ENCODE measurements at places on chromosomes 7 and 10.

DNA sequence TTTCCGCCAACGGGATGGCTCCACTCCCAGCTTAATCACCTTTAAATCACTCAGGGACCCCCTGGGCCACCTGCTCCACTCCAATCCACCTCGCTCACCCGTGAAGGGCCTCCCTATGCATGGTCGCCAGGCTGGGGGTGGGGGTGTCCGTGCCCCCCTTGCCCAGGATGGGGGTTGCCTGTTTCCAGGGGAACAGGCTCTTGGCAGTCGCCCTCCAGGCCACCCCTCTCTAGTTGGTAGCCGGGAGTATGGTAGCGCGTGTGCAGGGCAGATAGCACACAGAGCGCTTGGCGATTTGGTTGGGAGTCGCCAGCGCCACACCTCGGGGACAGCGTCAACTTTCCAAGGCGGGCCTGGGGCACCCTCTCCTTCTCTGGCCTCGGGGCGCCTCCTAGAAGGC is 134.9 kb upstream of the ZNF92 start:
- DNase-seq = no peak

- no peak for DNase-seq
Measured at GRCh38 chr7:44767912-44768627, 19.4 kb downstream of the ZMIZ2 start.

DNA sequence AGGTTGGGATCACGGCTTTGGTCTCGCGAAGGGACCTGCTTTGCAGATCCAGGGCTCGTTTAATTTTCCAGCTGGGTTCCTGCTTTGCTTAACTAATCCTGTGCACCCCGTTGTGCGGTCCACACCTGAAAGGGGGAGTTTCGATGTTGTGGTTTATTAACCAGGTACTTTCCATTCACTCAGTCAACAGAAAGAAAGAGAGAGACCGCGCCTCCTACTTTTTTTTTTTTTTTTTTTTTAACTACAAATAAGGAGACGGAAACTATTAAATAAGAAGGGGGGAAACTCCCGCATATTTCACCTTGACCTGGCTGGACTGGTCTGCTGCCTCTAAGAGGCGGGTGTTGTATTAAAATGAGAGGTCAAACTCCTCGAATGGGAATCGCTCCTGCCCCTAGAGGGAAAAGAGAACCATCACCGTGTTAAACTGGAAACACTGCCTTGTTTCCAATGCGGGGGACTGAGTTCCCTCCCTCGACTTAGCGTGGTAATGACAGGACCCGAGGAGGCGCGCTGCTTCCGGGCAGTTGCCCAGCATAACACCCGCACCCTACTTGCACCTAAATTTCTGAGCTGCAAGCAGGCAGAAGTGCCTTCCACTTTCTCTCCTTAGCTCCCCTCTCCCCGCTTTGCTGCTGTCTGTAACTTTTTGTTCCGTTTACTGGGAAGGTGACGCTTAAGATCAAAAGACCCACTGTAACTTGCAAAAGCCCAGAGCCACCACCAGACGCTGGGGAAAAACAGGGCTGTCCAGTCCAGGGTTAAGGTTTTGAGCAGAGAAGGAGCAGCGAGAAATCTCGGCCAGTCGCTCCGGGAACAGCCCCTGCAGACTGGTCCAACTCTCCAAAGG is 1.1 kb upstream of the ITGB8 start:
- DNase-seq = peak; percentile 81

DNA sequence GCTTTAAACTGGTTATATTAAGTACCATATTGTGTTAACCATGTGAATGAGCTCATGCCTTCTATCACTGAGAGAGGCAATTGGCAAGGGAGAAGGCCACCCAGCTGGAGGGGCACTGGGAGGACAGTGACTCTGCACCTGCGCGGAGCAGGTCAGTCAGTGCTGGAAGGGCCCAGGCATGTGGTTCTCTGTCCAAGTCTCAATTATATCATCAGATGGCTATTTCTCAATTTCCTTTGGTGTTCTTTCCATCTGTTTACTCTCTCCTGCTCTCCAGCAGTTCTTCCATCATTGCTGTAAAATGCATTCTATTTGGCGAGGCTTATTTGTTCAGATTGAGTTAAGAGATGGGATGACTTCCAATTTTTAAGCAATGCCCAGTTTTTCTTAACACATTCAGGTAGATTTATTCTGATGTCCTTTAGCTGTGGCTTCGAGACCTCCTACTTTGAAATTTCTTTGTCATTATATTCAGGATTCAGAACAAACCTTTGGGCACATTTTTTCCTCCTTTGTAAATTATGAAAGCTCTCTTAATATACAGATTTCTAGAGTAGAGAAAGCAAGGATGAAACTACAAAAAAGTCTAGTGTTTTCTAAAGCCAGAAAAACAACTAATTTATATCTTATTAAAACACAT is 159.3 kb downstream of the BMPER start:
- no peak for DNase-seq

DNA sequence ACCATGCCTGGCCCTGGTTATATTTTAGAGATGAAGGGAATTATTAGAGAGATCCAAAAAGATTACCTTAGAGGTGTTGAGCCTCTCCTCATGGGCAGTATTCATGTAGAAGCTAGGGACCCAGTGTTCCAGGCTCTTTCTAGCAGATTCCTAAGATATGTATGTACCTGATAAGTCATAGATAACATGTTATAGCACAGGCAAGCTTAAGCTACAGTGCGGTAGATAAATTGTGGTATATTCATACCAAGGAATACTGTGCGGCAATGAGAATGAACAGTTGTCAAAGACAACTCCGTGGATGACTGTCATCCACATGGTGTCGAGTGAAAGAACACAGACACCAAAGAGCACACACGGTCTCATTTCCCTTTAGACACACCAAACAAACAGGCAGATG is 53.1 kb downstream of the TACR2 start:
- no peak for DNase-seq

DNA sequence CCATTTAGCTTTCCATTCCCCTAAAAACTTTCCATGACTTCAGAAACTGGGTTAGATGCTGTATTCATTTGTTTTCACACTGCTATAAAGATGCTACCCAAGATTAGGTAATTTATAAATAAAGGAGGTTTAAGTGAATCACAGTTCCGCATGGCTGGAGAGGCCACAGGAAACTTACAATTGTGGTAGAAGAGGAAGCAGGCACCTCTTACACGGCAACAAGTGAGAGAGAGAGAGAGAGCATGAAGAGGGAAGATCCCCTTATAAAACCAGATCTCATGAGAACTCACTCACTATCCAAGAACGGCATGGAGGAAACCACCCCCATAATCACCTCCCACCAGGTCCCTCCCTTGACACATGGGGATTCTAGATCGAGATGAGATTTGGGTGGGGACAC is 336.8 kb downstream of the TFEC start:
- DNase-seq = no peak

GRCh38 chr7:28623863-28624262 is 211.5 kb downstream of the CREB5 start:
- DNase-seq = peak; percentile 9

DNA sequence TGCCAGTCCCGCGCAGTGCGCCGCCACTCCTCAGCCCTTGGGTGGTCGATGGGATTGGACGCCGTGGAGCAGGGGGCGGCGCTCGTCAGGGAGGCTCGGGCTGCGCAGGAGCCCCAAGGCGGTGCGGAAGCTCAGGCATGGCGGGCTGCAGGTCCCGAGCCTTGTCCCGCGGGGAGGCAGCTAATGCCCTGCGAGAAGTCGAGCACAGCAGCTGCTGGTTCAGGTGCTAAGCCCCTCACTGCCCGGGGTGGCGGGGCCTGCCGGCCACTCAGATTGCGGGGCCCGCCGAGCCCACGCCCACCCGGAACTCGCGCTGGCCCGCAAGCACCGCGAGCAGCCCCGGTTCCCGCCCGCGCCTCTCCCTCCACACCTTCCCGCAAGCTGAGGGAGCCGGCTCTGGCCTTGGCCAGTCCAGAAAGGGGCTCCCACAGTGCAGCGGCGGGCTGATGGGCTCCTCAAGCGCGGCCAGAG is 14.4 kb upstream of the WASL start:
- DNase-seq = no peak

DNA sequence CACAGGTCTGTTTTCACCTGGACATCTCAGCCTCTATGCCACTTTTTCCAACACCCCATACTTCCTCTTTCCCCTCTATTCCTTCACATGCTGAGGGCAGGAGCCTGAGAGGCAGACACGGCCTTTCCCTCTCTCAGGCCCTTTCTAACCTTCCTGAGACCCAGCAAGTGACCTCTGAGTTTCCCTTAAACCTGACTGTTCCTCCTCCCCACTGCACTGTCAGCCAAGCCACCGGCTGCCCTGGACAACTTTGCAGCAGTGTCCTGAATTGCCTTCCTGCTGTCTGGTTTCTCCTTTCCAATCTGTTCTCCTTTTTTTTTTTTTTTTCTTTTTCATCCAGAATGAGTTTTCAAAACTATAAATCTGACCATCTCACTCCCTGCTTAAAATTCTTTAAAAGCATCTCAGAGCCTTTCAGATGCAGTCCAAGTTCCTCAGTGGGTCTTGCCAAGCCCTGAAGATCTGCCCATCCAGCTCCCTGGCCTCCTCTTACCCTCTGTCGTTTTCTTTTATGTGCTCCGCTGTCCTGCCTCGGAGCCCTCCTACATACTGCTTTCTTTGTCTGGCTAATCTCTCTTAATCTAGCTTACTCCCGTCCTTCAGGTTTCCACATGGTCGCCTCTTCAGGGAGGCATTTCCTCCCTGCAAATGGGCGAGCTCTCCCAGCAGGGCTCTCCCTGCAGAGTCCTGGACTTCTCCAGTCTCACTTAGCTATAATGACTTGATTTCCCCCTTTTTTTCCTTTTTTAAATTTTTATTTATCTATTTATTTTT is 30.5 kb downstream of the SLC13A4 start:
- DNase-seq = no peak

DNA sequence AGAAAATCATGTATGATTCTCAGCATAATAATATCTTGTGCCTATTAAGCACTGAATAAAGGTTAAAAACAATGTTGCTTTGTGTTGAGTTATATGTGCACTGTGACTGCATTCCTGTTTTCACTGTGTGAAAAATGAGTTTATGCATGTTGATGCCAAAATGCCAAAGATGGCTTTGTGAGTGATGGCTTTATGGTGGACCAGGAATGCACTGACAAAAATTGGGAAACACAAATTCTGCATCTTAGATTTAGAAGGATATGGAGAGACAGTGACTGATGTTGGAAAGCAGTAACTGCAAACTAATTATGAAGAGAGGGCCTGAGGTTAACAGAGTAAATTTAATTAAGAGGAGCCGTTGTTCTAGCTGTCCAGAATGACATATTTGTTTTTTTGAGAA is 440.4 kb downstream of the KIF20B start:
- DNase-seq = no peak

GRCh38 chr7:75638594-75639070 is 100.1 kb downstream of the HIP1 start:
- no peak for DNase-seq

- DNase-seq = peak; percentile 1
Measured at GRCh38 chr7:774161-775109, 47.4 kb upstream of the PRKAR1B start.

GRCh38 chr10:28722065-28722803 is 44.9 kb downstream of the BAMBI start:
- DNase-seq = no peak

DNA sequence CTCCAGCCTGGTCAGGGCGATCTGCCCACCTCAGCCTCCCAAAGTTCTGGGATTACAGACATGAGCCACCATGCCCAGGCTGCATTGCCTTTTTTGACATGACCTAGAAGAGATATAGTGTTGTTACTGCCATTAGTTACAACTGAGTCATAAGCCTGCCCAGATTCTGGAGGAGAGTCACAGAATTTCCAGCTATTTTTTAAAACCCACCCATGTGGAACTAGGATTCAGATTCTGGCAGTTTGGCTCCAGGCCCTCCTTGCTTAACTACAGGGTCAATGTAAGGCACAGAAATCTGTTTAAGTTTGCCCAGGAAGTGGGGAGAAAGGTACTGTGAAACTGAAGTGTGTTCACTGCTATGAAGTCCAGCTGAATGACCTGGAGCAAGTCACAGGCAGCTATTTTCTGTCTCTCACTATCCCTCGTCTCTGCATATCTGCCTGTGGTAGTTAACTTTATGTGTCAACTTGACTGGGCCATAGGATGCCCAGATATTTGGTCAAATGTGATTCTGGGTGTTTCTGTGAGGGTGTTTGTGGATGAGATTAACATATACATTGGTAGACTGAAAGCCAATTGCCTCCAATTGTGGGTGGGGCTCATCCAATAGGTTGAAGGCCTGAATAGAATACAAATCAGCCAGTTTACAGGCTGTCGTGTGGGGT is 8.4 kb upstream of the MARVELD1 start:
- DNase-seq = no peak

- DNase-seq = no peak
Measured at GRCh38 chr7:39051707-39052106, 74.0 kb downstream of the POU6F2 start.

GRCh38 chr10:69891057-69891617 is 89.4 kb downstream of the COL13A1 start:
- no peak for DNase-seq

- no peak for DNase-seq
Measured at GRCh38 chr10:110479710-110480109, 18.0 kb upstream of the DUSP5 start.

DNA sequence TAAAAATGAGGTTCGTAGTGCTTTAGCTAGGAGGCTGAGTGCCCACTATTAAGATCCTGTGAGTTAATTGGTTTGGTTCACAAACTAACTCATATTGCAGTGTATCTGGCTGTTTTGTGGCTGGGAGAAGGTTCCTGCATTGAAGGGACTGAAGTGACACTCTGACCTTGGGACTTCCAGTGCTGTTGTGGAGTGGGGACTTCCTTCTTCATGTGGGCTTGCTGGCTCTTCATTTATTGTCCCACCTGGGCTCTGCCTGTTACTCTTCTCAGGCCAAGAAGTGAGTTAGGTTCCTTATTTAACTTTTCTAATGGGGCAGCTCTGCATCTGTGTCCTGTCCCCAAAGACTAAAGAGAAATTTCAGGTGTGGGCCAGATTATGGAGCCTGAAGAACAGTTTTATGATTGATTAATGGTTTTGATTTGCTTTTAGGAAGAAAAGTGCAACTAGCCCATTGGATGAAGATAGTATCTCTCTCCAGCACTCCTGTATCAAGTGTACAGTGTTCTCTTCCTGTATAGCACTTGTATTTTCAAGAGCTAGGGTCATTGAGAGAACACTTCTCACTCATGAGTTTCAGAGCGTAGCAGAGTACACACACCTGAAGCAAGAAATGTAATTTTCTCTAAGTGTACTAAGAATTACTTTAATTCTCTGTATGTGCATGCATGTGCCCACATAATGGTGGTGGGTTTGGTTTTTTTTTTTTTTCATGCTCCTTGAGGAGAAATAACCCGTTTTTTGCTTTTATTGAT is 54.8 kb downstream of the AUTS2 start:
- DNase-seq = no peak

GRCh38 chr7:128347647-128348097 is 4.0 kb upstream of the RBM28 start:
- peak; percentile 82 for DNase-seq
